Fibroblast of skin of left biceps (primary cell): ENCODE measurements at places on chromosomes 13 and 19.

GRCh38 chr13:80962173-80962572 lies 621.2 kb upstream of the SPRY2 start:
- DNase-seq: no peak

DNA sequence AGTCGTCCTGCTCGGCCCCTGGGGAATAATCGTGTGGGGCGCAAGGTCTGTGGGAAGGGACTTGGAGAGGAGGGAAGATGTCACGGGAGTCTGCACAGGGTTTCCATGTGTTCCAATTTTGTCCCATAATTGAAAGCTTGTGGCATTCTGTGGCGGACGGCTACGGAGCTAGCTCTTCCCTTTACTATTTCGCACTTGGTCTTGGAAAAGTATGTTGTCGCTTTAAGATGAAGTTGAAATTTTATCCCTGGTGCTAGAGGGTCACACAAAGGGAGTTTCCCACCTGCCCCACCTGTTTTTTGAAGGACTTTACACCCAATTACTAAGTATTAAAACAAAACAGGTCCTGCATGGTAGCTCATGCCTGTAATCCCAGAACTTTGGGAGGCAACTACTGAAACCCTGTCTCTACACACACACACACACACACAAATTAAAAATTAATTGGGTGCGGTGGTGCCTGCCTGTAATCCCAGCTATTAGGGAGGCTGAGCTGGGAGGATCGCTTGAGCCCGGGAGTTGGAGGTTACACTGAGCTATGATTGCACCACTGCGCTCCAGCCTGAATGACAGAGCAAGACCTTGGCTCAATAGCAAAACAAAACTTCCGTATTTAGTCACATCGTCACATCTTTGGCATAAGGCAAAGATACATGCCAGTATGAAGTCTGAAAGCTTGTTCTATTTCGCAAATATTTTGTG lies 967 bp upstream of the TPT1 start:
- no peak for DNase-seq

- peak; percentile 95 for DNase-seq
Observed at GRCh38 chr13:42720113-42720857, 61.1 kb upstream of the FAM216B start.

- no peak for DNase-seq
Observed at GRCh38 chr19:10514211-10515145, 2.8 kb downstream of the S1PR5 start.

- DNase-seq: peak; percentile 77
Observed at GRCh38 chr13:41060082-41060723, 1.1 kb upstream of the WBP4 start.

DNA sequence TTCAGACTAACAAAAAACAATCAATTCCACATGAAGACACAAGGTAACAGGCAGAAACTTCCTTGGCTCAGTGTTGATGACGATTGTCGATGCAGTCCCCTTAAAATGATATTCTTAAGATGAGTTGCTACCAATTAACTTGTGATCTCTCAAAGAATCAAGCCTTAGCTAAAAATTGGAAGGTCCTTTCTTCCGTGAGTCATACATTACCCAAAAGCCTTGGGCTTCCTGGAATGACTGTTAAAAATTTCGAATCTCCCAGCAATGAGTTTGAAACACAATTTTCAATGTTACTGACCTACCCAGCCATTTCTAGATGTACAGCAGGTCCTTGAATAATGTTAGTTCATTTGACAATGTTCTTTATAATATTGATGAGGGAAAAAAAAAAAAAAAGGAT lies 28.0 kb upstream of the RB1 start:
- no peak for DNase-seq

- DNase-seq: no peak
Observed at GRCh38 chr13:76720821-76721220, 165.4 kb downstream of the KCTD12 start.

- DNase-seq: no peak
Observed at GRCh38 chr13:113065406-113066141, 40.0 kb upstream of the F7 start.

GRCh38 chr13:83508771-83509301 lies 373.4 kb downstream of the SLITRK1 start:
- DNase-seq: no peak

- peak; percentile 46 for DNase-seq
Observed at GRCh38 chr13:32261567-32261966, 53.6 kb downstream of the ZAR1L start.

- no peak for DNase-seq
Observed at GRCh38 chr13:83906240-83906820, 24.1 kb upstream of the SLITRK1 start.

- DNase-seq: no peak
Observed at GRCh38 chr19:46887240-46887782, 26.5 kb downstream of the ARHGAP35 start.

DNA sequence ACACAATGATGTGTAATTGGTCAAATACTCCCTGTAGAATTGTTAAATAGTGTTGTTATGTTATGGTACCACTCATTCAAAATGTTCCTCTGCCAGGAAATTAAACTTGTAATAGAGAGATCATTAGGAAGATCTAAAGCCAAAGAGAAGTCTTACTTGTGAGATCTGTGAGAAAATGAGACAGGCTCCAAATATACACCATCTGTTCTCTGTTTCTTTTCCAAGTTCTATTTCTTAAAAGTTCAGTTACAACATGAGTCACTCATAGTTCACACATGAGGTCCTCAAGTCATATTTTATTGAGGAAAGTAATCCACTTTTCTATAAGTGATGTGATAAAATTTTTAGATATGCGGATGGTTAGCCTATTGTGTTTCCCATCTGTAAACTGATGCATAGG lies 1038.1 kb upstream of the PRR20A start:
- no peak for DNase-seq

GRCh38 chr19:16862826-16863415 lies 25.9 kb upstream of the F2RL3 start:
- DNase-seq: no peak

DNA sequence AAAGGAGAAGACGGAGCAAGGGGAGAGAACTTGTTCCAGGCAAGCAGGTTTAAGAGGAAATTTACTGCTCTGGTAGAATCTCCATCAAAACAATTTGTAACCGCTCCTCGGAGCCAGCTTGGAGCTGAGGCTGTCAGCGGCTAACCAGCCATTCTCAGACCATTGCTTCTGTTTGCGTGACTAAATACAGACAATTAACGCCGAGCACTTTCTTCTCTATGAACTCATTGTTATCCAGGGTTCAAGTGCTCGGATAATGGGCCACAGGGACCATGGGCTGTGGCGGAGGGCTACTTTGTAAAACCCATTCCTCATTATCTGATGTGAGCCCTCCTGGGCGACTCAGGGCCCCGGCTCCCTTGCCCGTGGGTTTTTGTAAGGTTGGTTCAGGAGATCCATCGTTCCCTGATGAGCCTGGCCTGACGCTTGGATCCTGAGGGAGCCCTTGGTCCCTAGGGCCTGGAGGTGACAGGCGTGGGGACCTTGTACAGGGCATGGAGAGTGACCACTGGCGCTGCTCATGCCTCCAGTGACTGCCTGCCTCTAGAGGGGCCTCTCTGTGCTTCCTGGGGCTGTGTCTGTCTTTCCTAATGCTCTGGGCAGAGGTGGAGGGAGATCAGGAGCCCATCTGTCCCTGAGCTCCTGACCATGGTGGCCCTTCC lies 61.5 kb upstream of the ZNF536 start:
- DNase-seq: no peak
